Posterior cingulate gyrus (tissue), 11 donors: ENCODE measurements at places on chromosomes 2 and 18.

DNA sequence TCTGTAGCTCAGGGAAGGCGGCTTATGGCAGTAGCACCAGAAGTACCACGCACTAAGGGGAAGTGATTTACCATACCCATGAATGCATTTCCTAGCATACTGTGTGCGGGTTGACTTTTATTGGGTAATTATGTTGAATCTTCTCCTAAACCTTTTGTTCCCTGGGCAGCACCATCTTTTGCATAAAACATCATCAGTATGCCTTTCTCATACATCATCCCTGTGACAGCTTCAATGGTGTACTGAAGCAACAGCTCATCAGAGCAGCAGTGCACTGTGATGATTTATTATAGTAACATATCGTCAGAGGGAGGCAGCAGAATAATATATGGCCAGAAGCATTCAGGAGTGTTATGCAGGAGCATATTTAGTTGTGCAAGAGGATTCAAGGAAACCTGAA lies 204.9 kb downstream of the CDH7 start:
- no peak for DNase-seq

DNA sequence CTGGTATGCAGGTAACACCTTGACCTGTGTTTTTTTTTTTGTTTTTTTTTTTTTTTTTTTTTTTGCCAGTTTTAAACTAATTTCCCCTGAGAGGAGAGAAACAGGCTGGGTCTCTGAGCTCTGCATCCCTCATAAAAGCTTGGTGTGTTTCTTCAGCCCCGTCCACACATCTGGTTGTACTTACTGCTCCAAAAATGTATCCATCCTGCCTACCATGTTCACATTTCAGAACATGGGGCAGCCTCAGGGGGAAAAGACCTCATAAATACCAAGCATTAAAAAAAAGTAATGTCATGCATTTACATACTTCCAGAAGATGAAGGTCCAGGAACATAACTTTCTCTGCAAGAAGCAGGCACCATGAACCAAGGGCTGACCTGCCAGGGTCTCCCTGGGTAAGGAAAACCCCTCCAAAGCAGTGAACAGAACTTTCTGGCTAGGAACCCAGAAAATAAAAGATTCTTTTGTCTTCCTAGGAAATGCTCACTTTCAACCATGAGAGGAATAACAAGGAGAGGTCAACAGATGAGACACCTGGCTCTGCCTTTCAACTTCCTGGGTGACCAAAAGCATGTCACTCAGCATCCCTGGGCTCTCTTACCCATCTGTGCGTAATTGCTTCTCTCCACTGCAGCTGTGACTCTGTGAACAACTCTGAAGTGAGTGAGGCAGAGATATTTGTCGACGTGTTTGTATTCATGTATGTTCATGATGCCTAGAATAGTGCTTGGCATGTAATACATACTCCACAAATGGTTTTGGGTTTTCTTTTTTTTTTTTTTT lies 118.6 kb downstream of the MCFD2 start:
- no peak for DNase-seq

DNA sequence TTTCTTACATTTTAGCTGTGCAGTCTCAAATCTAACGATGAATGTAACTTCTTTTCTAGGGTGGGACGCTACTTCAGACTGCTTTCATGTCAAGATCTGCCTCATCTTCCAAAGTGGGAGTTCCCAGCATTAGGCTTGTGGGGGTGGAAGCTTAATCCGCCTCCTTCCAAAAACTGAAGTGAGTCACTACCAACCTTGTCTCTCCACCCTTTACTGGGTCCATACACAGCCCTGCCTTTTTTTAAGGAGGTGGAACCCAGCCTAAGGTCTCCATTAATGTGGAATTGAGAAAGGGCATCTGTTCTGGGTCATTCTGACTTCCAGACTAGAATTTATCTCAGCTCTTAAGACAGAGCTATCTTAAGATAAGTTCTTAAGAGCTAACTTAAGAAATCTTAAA lies 42.0 kb upstream of the NFE2L2 start:
- no peak for DNase-seq

GRCh38 chr18:427005-427404 lies 73.5 kb downstream of the COLEC12 start:
- DNase-seq, result no peak

DNA sequence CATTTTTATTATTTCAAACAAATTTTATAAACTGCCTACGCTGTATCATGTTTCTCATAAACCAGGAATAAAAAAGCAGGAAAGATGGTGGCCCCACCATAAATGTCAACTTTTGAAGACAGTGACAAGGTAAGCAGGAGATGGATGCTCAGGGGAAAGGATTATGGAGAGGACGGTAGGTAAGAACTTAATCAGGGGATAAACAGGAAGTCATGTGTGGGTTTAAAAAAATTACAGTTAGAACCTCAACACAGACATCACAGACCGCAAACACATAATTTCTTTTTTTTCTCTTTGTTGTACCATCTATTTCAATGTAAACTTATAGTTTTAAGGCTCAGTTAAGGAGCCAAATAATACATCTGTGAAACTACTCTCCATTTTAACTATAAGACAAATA lies 575.2 kb upstream of the SLC8A1 start:
- no peak for DNase-seq

DNA sequence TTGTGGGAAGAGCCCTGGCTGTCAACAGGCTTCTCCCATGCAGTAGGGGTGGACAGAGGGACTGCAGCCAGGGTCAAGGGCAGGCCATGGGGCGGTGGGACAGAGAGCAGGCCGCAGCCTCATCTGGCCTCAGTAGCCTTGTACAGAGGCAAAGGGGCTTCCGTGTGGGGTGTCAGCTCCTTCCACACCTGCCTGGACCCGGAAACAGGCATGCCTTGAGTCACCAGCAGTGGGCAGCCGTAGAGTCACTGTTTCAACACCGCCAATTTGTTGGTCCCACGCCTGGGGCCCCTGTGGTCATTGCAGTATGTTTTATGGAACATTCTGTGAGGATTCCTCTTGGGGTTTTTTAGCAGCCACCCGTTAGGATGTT lies 173.0 kb downstream of the SMAD7 start:
- peak; percentile 85 for DNase-seq

DNA sequence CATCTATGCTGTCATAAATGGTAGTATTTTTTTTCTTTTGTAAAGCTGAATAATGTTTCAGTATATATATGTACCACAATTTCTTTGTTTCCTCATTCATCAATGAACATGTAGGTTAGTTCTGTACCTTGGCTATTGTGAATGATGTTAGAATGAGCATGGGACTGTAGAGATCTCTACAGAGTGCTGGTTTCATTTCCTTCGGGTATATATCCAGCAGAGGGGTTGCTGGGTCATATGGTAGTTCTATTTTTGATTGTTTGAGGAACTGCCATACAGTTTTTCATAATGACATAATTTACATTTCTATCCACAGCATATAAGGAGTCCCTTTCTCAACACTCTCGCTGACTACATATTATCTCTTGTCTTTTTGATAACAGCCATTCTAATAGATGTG lies 243.5 kb downstream of the CDH7 start:
- DNase-seq, result no peak

- DNase-seq, result no peak
Measured at GRCh38 chr2:224190234-224190935, 151.3 kb upstream of the SERPINE2 start.

DNA sequence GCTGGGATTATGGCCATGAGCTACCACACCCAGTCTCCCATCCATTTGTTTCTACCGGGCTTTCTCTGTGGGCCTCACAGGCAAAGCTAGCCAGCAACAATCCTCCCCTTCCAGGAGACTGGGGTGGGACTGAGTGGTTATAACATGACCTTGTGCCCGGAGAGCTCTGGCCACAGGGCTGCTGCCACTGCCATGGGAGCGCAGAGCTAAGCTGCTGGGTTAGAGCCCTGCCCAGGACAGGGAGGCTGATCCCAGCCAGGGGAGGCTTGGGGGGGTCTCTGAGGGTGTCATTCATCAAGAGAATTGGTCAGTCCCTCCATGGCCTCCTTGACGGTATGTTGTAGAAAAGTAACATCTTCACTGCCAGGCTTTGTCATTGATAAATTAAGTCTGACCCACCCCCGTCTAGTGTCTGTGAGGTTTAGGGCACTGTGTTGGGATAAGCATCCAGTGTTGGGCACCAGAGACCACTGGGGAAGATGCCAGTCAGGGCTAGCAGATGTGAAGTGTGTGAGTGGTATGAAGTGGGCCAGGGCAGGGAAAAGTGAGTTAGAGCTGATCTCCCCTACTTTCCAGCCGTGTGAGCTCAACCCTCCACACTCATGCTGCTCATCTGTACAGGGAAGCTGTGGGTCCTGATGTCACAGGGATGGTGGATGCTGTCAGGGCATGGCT lies 368.4 kb upstream of the HS6ST1 start:
- no peak for DNase-seq

- peak; percentile 22 for DNase-seq
Measured at GRCh38 chr2:130755256-130756052, at the start of gene AMER3. TSS of gene AMER3 (plus strand) at chr2:130755540. CDS start at chr2:130762073, 6,533 bp downstream.
